ENCODE measurements at places on chromosomes 5 and 9. TPM values are rescaled to one million over a fixed set of nuclear protein-coding genes. Genes with fewer than 3 reads are reported as not detected.

SAXO1 gene
- total RNA-seq = not detected

TOR2A gene
- 9.2 TPM for total RNA-seq

ZFAND5 gene
- 144 TPM for total RNA-seq

PRSS3 gene
- total RNA-seq = not detected

ADAMTS2 gene
- total RNA-seq = 0.19 TPM

C5orf58 gene
- total RNA-seq = 0.58 TPM

All from A375 (cell line).